Activated T-cell treated with anti-CD3 and anti-CD28 coated beads, Interleukin-2, amount 50 U/mL, for 4 hours (primary cell): ENCODE measurements at places on chromosomes 3 and 15. TPM values are rescaled to one million over a fixed set of nuclear protein-coding genes. Genes with fewer than 3 reads are reported as not detected.

GXYLT2 gene
- not detected for total RNA-seq

CDHR4 gene
- total RNA-seq: not detected

GPR62 gene
- not detected for total RNA-seq

CFAP100 gene
- not detected for total RNA-seq

SPATA12 gene
- total RNA-seq: not detected

DRD3 gene
- not detected for total RNA-seq

ZMYND10 gene
- 0.71 TPM for total RNA-seq

IL17RB gene
- 0.73 TPM for total RNA-seq
